ENCODE measurements at places on chromosomes 3 and 15.
A peak's percentile ranks its signal among the peaks of the same experiment; 100 is the strongest.

- peaks cover 47% of the 10 kb centered on the region for H3K27me3 ChIP-seq
- no peaks in the 10 kb centered on the region for H3K36me3 ChIP-seq
- no peak overlapping the region for H3K27ac ChIP-seq
- H3K4me1 ChIP-seq = peaks cover 8% of the 10 kb centered on the region
- DNase-seq = no peak
These were observed 20.5 kb upstream of the CCDC174 start for GRCh38 chr3:14631101-14631497.

DNA sequence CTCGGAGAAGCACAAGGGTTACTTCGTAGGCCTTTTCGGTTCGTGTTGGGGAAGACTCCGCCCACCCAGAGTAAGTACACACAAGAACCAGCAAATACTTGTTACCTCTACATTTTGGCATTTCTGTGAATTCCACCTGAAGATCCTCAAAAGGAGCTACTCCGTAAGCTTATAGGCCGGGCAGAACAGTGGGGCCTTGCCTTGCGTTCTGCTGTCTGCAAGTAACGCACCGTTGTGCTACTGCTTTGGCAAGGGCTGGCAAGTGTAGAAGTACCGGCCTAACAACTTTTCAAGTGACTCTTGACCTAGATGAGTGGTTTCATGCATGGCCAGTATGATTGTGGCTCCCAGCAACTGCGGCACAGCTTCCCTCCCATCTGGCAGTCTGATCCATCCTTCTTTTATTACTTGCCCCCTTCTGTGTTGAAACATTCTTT lies 6.4 kb upstream of the DNAAF4 start:
- no peaks in the 10 kb centered on the region for H3K4me1 ChIP-seq
- H3K4me3 ChIP-seq = no peak overlapping the region
- no peaks in the 10 kb centered on the region for H3K36me3 ChIP-seq
- no peaks in the 10 kb centered on the region for H3K27me3 ChIP-seq

- H3K27me3 ChIP-seq = no peaks in the 10 kb centered on the region
- H3K4me1 ChIP-seq = peaks cover 4% of the 10 kb centered on the region
- no peak overlapping the region for H3K4me3 ChIP-seq
- no peaks in the 10 kb centered on the region for H3K36me3 ChIP-seq
- no peak for DNase-seq
These were observed 984.1 kb upstream of the GBE1 start for GRCh38 chr3:82745544-82745943.

DNA sequence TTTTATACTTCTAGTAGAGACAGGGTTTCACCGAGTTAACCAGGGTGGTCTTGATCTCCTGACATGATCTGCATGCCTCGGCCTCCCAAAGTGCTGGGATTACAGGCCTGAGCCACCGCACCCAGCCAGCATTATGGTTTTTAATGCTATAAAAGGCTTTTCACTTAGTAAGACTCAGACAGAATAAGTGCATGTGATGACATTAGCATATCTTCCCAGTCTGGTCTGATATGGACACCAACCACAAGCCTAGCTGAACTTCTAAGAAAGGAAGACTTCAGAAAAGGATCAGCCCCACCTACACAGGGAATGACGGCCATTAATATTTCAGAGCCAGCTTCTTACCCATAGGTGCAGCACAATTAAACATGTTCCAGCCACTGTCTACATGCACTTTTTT lies 27.0 kb downstream of the GRK7 start:
- no peaks in the 10 kb centered on the region for H3K4me1 ChIP-seq
- no peaks in the 10 kb centered on the region for H3K27me3 ChIP-seq
- DNase-seq = no peak
- no peak overlapping the region for H3K4me3 ChIP-seq
- H3K36me3 ChIP-seq = no peaks in the 10 kb centered on the region
- H3K27ac ChIP-seq = no peak overlapping the region

DNA sequence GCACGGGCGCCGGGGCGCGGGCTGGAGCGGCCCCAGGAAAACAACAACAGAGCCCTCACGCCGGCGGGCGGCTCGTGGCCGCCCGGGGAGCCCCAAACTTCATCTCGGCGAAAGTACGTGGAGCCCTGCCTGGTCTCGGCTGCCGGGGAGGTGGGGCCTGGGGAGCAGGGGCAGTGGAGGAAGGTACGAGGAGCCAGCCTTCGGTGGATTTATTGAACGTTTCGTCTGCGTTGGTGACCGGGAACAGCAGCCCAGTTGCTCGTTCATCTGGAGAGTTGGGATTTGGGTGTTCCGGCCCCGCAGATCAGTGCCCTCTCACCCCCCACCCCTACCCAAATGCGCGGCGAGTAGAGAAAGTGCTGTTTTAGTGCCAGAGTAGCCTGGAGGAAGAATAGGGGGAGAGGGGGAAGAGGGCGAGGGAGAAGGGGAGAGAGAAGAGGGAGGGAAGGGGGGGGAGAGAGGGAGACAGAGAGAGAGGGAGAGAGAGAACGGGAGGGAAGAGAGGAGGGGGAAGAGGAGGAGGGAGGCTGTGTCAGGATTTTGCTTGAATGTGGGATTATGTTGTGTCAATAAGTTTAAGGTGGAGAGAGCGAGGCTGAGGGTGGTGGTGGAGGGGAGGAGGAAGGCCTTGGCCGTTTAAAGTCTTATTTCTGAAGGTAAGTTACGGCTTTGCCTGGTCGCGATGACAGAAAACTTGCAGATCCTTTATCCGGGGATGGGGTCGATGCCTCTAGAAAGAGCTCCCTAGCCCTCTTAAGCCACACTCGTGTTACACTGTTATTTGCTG lies 970 bp downstream of the BBX start:
- peaks cover 9% of the 10 kb centered on the region for H3K36me3 ChIP-seq
- peaks cover 21% of the 10 kb centered on the region for H3K4me1 ChIP-seq
- peak overlapping the region; percentile 96 for H3K4me3 ChIP-seq
- peak; percentile 67 for DNase-seq
- no peaks in the 10 kb centered on the region for H3K27me3 ChIP-seq

DNA sequence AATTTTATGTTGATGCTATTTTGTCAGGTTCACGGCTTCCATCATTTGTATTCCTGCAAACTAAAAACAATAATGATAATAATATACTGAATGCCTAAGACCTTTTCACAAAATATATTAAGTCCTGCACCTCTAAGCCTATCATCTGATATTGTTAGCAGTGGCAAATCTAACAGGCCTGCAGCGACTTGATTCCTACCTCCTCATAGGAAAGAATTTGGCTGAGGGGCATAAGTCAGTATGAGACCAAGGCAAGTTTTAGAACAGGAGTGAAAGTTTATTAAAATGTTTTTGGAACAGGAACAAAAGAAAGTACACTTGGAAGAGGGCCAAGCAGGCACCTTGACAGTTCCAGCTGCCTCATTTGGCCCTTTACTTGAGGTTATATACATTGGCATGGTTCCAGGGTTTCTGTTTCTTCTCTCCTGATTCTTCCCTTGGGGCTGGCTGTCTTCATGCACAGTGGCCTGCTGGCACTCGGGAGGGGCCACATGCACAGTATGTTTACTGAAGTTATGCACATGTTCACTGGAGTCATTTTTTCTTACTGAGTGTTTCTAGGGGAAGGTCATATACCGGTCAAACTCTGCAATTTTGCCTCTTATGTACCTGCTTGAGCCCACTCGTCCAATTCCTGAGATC lies 418.1 kb downstream of the EPHA6 start:
- peak; percentile 24 for DNase-seq
- H3K4me1 ChIP-seq = peaks cover 62% of the 10 kb centered on the region
- no peak overlapping the region for H3K4me3 ChIP-seq
- no peaks in the 10 kb centered on the region for H3K27me3 ChIP-seq
- peak overlapping the region; percentile 91 for H3K27ac ChIP-seq

- DNase-seq = no peak
- no peaks in the 10 kb centered on the region for H3K27me3 ChIP-seq
- H3K36me3 ChIP-seq = no peaks in the 10 kb centered on the region
These were observed 47.0 kb downstream of the RPLP1 start for GRCh38 chr15:69499521-69500211.

DNA sequence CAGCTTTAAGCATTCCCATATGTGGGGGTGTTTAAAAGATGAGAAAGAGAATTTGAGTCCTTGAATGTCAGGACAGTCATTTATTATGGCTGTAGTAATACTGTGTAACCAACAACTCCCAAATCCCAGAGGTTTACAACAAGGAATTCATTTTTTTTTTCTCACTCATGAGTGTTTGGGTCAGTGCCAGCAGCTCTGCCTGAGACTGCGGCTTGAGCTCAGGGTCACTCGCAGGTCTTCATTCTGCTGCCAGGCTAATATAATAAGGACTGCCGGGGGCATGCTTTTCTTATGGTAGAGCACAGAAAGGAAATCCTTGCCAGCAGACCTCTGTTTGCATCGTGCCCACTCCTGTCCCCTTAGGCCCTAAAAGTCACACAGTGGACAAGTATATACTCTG lies 277.9 kb upstream of the LMCD1 start:
- H3K27me3 ChIP-seq = no peaks in the 10 kb centered on the region
- no peak overlapping the region for H3K4me3 ChIP-seq
- H3K36me3 ChIP-seq = no peaks in the 10 kb centered on the region
- DNase-seq = no peak
- H3K4me1 ChIP-seq = peaks cover 6% of the 10 kb centered on the region
- H3K27ac ChIP-seq = no peak overlapping the region

- H3K27ac ChIP-seq = peak overlapping the region; percentile 70
- H3K27me3 ChIP-seq = peaks cover 1% of the 10 kb centered on the region
- DNase-seq = no peak
- peaks cover 21% of the 10 kb centered on the region for H3K4me1 ChIP-seq
These were observed 47.7 kb upstream of the INSYN1 start for GRCh38 chr15:73800662-73801345.

- H3K4me3 ChIP-seq = no peak overlapping the region
- no peaks in the 10 kb centered on the region for H3K36me3 ChIP-seq
- no peak overlapping the region for H3K27ac ChIP-seq
- no peaks in the 10 kb centered on the region for H3K4me1 ChIP-seq
- no peak for DNase-seq
- peaks cover 9% of the 10 kb centered on the region for H3K27me3 ChIP-seq
These were observed 38.5 kb upstream of the FAN1 start for GRCh38 chr15:30865257-30865656.

DNA sequence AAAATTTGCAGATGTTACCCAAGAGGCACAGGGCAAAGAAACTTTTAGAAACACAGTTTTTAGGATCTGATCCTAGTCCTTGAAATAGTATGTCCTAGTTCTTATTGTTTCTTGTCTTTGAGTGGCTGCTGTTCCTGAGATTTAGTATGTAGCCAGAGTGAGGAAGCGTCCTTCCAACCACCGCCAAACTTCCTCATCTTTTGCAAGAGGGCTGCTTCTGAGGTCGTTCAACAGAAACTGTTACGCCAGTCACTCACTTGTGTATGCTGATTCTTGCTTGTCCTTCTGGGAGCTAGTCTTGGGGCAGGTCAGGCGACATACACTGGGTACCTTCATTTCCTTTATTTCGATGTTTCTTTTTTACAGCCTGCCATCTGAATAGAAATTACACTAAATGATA lies 577.3 kb upstream of the ZNF717 start:
- no peaks in the 10 kb centered on the region for H3K27me3 ChIP-seq
- no peaks in the 10 kb centered on the region for H3K36me3 ChIP-seq
- H3K4me1 ChIP-seq = peaks cover 12% of the 10 kb centered on the region
- no peak overlapping the region for H3K4me3 ChIP-seq

Data from mesothelial cell of epicardium (in vitro differentiated cells).